Caudate nucleus (tissue), 63 donors: ENCODE measurements at places on chromosomes 13 and 19.
A peak's percentile ranks its signal among the peaks of the same experiment; 100 is the strongest.

GRCh38 chr13:41859565-41859964 lies 101.3 kb downstream of the VWA8 start:
- DNase-seq = no peak

GRCh38 chr19:50705422-50706019 lies 14.1 kb downstream of the SHANK1 start:
- DNase-seq = no peak

GRCh38 chr13:78827471-78827870 lies 168.5 kb upstream of the OBI1 start:
- no peak for DNase-seq

- DNase-seq = no peak
Observed at GRCh38 chr19:39623946-39624345, 21.6 kb downstream of the LGALS13 start.

DNA sequence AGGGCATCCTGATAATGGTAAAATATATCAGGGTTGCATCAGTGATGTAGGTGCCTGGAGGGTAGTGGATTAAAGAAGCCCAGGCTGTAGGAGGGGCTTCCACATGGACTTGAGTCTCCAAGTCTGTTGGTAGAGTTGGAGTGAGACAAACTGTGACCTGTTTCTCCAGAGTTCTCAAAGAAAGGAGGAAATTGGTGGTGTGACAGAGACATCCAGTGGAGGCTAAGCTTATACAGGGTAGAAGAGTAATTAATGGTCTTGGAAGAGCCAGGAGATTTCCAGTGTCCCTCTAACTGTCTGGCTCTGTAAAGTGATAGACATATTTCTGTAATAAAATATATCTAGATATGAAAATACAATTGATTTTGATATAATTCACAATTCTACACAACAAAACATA lies 61.1 kb downstream of the GPC5 start:
- no peak for DNase-seq

GRCh38 chr13:28336193-28336657 lies 158.7 kb downstream of the FLT1 start:
- no peak for DNase-seq

GRCh38 chr19:33273881-33274662 lies 28.3 kb downstream of the CEBPA start:
- peak; percentile 29 for DNase-seq

DNA sequence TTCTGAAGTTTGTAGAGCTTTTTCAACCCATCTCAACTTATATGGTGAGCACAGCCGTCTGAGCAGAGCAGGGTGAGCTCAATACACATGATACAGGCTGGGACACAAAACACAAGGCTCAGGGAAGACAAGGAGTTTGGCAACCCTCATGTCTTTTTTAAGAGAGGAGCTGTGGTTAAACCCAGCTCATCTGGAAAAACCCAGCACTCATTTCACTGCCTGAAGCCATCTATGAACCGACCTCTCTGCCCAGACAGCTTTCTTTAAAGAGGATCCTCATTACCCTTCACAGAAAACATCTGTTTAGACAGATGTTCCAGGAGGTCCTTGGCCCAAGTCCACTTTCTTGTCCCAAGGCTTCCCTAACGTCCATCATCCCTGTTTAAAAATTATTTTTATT lies 170.0 kb upstream of the TSHZ3 start:
- no peak for DNase-seq

DNA sequence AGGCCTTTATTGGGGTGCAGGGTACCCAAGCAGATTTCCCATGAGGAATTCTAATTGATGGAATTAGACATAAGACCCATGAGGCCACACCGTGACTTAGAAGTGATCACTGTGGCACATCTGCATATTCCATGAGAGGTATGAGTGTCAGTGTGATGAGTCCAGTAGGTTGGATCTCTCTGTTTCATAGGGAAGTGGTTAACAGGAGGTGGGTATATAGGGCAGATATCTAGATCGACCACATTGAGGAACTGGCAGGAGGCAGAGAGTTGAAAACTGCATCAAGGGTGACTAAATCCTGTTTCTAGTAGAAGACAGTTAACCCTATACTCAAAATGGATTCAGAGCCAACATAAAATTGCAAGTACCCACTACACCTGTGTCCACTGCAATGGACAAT lies 68.6 kb upstream of the MIR17HG start:
- no peak for DNase-seq

DNA sequence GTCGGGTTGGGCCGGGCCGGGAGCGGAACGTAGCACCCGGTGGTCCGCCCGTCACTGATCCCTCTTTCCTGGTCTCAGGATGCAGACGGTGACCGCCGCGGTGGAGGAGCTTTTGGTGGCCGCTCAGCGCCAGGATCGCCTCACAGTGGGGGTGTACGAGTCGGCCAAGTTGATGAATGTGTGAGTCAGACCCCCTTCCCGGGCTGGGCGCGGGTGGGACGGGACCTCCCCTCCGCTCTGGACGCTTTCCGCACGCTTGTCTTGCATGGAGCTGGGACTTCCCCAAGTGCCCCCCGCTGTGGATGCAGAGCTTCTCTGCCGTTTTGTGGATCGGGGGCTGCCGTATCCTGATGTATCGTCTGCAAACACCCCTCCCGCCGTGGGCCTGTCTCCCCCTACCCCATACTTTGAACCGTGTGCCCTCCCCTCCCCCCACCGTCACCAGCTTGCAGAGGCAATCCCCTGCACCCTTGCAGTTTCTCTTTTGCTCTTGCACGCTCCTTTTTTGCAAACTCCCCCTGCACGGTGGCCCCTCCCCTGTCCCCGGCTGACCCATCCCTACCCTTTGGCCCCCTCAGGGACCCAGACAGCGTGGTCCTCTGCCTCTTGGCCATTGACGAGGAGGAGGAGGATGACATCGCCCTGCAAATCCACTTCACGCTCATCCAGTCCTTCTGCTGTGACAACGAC lies 669 bp downstream of the GADD45B start:
- DNase-seq = no peak

GRCh38 chr13:98998831-98999638 lies 21.2 kb upstream of the DOCK9 start:
- DNase-seq = no peak

DNA sequence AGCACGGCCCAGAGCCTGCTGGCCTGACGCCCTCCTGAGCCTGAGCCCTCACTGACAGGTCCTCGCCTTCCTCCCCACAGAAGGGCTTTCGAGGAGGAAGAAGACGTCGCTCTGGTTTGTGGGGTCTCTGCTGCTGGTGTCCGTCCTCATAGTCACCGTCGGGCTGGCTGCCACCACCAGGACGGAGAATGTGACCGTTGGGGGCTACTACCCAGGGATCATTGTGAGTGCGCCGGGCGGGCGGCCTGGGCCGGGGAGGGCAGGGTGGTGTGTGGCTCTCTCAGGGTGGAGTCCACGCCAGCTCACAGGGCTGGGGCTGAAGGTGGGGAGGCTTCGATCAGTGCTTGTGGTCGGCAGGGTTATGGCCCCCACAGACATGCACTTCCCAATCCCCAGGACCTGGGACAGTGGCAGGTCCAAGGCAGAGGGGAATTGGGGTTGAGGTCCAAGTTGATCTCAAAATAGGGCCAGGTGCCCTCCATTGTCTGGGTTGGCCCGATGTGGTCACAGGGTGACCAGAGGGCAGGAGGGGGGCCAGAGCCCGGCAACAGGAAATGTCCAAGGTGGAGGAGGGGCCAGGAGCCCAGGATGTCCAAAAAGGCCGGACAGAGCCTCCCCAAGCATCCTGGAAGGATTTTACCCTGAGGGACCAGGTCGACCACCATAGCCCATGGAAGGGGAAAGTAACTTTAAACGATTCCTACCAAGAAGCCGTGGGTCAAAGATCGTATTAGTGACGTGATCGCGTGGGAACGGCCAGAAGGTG lies 7.2 kb downstream of the TMEM255B start:
- no peak for DNase-seq

GRCh38 chr19:483332-484072 lies 12.8 kb upstream of the MADCAM1 start:
- no peak for DNase-seq

DNA sequence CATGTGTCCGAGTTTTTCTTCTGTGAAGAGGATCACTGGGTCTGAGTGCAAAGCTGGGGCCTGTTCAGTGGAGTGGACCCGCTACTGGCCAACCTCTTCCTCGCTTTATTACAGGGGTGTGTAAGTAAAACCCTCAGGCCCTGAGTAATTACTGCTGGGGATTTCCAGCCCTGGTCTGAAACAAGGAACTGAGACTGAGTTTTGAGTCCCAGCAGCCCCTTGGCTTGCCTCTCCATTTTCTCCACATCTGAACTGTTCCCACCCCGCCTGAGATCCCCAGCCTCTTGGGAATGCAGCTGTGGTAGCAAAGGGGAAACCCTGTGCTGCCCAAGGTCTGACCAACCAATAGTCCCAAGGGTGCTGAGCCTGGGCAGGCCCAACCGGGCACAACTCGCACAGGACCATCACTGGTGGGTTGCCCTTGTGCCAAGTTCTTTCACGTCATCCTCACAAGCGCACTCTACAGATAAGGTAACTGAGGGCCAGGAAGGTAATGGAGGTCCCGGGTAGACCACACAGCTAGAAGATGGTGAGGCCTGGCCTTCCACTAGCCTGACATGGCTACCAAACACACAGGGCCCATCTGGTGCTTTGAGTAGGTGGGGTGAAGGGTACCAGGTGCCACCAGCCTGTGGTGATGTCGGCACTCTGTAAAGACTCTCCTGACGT lies 13.7 kb upstream of the SLC35E1 start:
- DNase-seq = no peak

GRCh38 chr13:30022796-30023195 lies 172.4 kb upstream of the UBL3 start:
- no peak for DNase-seq

GRCh38 chr13:110308656-110309359 lies 1.7 kb downstream of the COL4A2 start:
- no peak for DNase-seq

- DNase-seq = no peak
Observed at GRCh38 chr13:109985871-109986450, 199.6 kb upstream of the IRS2 start.

DNA sequence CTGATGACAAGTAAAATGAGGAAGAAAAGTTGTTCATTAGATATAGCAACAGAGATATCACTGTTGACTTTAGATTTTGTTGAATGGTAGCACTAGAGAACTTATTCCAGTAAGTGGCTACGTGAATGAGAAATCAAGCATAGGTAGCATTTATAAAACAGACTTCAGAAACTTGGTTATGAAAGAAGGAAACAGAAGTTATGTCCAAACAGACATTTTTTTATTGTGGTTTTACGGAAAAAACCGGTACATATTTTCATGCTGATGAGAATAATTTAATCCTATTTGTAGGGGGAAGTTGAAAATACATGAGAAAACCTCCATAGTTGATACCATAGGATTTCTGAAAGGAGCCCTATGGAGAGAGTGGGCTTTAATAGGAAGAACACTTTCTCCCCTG lies 325.7 kb upstream of the SLC10A2 start:
- no peak for DNase-seq

DNA sequence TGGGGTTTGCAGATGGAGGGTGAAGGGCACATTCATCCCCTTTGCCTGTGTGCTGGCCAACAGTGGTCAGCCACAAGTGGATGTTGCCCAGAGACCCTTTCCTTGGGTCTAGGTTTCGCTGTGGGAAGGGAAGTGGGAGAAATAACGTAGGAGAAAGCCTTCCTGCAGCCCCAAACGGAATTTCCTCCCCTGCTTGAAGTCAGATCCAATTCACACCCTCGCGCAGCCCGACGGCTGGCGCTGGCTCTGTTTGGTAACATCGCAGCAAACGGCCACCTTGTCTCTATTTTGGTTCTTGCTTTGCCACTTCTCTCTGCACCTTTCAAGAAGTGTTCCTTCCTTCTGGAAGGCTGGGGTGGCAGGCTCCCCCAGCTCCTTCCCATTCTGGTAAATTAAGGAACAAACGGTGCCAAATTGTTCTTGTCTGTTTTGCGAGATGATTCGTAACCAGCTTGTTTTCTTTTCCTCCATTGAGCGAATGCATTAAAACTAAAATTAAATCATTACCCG lies 45.4 kb downstream of the CHST8 start:
- no peak for DNase-seq

- DNase-seq = no peak
Observed at GRCh38 chr13:34765446-34766180, 176.5 kb upstream of the NBEA start.

- DNase-seq = no peak
Observed at GRCh38 chr13:94305934-94306333, 173.5 kb downstream of the DCT start.

DNA sequence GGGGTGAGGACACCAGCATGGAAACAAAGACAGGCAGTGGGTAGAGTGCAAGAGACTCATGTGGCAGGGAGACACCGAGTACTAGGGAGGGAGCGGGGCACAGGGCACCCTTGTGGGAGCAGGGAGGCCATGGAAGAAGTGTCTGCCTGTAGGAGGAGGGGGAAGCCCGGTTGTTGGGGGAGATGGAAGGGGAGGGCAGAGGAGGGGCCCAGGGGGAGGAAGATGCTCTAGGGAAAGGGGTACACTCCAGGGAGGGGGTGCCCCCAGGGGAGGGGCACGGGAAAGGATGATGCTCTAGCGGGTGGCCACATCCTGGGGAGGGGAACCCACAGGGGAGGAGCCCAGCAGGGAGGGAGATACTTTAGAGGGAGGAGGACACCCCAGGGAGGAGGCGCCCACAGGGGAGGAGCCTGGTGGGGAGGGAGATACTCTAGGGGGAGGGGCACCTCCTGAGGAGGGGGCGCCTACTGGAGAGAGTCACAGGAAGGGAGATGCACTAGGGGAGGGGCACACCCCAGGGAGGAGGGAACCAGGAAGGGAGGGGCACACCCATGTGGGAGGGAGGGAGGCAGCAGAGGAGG lies 24.9 kb downstream of the CPAMD8 start:
- no peak for DNase-seq

DNA sequence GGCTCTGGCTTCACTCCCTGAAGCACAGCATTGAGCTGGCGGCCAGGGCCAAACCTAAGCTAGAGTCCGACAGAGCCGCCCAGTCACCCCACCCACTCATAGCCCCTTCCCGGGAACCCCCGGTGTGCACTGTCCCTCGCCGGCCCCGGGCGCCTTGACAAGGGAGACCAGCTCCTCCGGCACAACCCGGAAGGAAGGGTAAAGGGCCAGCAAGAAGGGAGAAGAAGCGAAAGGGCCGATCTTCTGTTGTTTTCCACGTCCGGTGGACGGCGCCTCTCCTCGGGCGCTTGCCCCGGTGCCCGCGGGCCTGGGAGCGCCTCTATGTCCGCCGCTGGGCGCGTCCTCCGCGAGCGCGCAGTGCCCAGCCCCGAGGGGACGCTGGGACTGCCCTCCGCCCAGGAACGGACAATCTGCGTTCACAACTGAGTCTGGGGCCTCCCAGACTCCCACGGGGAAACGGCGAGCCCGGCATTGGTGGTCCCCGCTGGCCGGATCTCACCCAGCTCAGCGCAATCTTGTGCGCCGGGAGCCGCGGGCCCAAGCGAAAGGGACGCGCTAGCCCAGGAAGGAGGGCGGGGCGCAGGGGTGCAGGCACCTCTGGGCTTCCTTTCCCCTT lies 172.5 kb upstream of the MIR17HG start:
- DNase-seq = no peak

GRCh38 chr19:3343619-3344502 lies 22.5 kb upstream of the NFIC start:
- peak; percentile 53 for DNase-seq

- DNase-seq = no peak
Observed at GRCh38 chr19:32336259-32337083, 8.9 kb upstream of the ZNF507 start.

- DNase-seq = no peak
Observed at GRCh38 chr13:44151474-44151873, 222.2 kb upstream of the SERP2 start.

- no peak for DNase-seq
Observed at GRCh38 chr19:30752201-30752600, 380.0 kb downstream of the ZNF536 start.
